Hindlimb muscle (tissue), 1 donor: ENCODE measurements at places on chromosomes 6 and 20. TPM values are rescaled to one million over a fixed set of nuclear protein-coding genes. Genes with fewer than 3 reads are reported as not detected.

DNA sequence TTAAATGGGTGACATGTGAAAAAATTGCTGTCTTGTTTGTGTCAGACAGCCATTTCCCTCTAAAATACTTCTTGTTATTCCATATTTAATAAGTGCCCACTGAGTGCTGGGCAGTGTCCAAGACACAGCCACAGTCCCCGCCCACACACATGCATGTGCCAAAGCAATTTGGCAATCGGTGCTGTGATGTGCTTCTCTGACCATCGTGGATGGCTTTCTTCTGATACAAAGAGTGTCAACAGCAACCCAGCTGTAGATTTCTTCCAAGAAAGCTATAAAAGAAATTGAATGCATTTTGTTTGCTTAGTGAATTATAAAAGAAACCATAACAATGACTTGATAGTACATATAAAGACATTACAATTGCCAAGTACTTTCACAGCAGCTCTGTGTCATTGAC is 140.5 kb upstream of the ATXN1 start:
- peak; percentile 20 for DNase-seq

DNA sequence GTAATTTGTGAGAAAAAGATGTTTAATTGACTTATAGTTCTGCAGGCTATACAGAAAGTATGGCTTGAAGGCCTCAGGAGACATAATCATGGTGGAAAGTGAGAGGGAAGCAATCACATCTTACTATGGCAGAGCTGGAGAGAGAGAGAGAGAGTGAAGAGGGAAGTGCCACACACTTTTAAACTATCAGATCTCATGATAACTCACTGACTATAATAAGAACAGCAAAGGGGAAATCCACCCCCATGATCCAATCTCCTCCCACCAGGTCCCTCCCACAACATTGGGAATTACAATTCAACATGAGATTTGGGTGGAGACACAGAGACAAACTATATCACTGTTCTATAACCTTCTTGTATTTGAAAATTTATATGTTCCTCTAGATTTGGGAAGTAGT is 117.2 kb upstream of the BMP5 start:
- no peak for DNase-seq

The TSPYL1 gene
- polyA plus RNA-seq = 63.6 TPM

The PRND gene
- 51.9 TPM for polyA plus RNA-seq

DNA sequence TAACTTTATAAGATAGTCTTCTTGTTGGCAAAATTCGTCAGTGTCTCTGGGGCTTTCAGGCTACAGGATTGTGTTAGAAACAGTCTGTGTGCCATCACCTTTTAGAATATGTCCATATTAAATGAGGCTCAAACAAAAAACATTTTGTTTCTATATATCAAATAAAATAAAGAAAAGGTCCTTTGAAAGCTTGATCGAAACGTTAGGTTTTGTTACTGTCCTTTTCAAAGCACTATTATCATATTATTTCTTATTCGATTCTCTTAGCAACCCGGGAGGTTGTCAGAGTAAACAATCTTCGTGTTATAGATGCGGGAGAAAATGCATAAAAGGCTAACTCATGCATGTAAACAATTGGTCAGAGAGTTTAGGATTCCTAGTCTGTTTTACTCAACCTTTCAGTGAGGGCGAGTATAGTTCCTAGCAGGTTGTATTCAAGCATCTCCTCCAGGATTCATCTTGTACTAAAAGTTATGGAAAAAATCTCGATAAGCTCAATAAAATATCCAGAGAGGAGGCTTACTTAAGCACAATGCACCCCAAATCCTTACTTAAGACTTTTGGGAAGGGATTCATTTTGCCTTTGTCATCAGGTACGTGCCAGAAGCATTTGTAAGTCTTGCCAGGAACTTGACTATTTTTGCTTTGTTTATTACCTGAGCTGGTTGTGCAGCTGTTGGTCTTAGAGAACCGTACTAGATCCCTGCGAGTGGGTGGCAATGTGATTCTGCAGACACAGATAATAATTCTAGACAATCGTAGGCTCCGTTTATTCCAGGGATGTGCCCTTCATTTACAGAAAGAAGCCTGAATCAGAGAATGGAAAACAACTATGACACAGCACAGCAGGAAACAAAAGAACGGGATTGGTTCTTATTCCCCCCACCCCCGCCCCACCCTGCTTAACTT is 159.6 kb upstream of the ZNF217 start:
- DNase-seq = no peak

- no peak for DNase-seq
Observed at GRCh38 chr6:131146865-131147264, 11.6 kb downstream of the AKAP7 start.

The C6orf163 gene
- polyA plus RNA-seq = 2.0 TPM

The HFE gene
- polyA plus RNA-seq = 5.9 TPM
